ENCODE measurements at places on chromosomes 12 and 14.

GRCh38 chr12:32944195-32944594, 47.6 kb upstream of the PKP2 start:
- no peak for DNase-seq

- peak; percentile 39 for DNase-seq
Observed at GRCh38 chr12:132362996-132363660, 33.7 kb upstream of the GALNT9 start.

- no peak for DNase-seq
Observed at GRCh38 chr12:20863056-20863455, 52.6 kb downstream of the SLCO1B3 start.

GRCh38 chr12:569091-569676, 94.1 kb downstream of the NINJ2 start:
- no peak for DNase-seq

GRCh38 chr14:95452893-95453712, 63.3 kb downstream of the SYNE3 start:
- DNase-seq = no peak

DNA sequence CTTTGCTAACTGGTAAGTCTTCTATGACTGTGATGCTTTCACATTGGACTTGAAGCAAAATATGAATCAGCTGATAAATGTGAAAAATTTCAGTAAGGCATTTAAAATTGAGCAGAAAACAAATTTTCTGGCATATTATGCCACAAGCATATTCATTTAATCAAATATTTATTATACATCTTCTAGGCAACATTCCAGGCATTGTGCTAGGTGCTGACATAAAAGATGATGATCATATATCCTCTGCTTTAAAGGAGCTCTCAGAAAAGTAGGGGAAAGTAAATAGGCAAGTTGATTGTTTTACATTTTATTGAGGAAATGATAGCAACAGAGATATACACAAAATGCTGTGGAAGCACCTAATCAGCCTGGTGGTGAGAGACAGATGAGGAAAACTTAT, 248.9 kb downstream of the SLC16A7 start:
- no peak for DNase-seq

GRCh38 chr14:61179061-61179690, 102.0 kb downstream of the TMEM30B start:
- DNase-seq = no peak

- DNase-seq = no peak
Observed at GRCh38 chr12:132550014-132550802, 60.2 kb downstream of the LRCOL1 start.

DNA sequence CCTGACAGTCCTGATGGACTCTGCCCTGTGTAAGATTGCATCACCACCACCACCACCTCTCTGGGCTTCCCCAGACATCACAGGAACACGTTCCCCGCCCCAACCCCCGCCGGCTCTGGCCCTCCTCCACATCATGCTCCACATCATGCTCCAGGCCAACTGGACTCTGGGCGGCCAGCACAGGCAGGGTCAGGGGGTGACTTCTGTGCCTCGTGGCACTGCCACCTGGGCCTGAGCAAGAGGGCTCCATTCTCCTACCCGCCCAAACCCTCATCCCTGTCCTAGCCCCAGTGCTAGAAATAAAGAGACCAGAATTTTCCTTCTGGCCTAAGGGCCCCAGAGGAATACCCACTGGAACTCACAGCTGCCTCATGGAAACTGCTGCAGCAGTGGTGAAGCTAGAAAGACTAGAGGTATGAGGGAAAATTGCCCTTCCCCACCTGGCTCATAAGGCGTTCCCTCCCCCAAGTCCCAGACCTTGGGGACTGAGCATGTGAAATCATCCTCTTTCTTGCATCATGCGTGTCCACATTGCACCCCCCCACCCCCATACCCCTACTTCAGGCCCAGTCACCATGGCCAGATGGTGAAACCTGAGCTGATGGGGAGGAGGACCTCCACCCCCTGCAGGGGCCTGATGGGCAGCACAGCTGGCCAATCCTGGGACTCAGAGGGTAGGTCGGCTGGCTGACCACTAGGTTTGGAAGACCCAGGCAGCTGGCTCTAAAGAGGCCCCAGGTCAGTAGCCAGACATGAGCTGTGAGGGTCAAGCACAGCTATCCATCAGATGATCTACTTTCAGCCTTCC, at the start of gene INHBE:
INHBE (plus strand) TSS at position 742 of the 808 bp plus-strand sequence. CDS start 230 bp downstream, outside the sequence.
- peak; percentile 69 for DNase-seq

GRCh38 chr12:104695453-104696148, 238.9 kb downstream of the CHST11 start:
- peak; percentile 77 for DNase-seq

GRCh38 chr12:56894698-56895368, 39.4 kb downstream of the SDR9C7 start:
- no peak for DNase-seq

GRCh38 chr14:81450100-81450531, 50.0 kb upstream of the STON2 start:
- DNase-seq = peak; percentile 97

DNA sequence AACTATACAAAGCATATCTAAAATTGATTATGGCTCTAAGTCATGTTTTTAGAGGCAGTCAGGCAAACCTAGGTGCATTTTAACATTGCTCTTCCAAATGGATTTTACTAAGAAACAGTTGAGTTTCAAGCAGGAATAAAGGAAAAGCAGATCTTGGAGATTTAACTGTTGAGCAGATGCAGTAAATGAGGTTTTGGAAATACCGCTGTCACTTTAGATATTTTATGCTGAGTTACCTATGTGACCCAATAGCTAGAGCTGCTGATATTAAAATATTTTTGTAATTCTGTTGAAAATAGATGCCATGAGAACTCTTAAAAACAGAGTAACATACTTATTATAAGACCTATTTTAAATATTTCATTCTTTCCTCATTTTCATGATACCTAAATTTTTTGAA, 181.4 kb downstream of the SYT1 start:
- DNase-seq = no peak

DNA sequence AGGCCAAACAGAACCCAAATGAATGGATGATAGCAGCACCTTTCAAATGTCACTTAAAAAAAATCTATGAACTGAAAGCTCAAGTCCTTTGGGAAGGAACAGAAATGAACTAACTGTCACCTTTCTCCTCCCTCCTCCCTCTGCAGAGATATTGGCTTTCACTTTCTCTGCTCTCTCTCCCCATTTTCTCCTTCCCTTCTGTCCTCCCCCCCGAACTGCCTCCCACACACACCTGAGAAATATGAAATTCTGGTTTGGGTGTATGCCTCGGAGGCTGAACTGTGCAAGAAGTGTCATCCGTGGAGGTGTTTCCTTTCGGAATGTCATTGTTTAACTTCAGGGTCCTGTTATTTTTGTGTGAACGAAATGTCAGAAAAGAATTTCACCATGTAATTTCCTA, 87.8 kb downstream of the NEDD1 start:
- no peak for DNase-seq

- no peak for DNase-seq
Observed at GRCh38 chr14:93065272-93065730, 50.4 kb downstream of the ITPK1 start.

- no peak for DNase-seq
Observed at GRCh38 chr12:27606986-27607385, 83.0 kb downstream of the PPFIBP1 start.

DNA sequence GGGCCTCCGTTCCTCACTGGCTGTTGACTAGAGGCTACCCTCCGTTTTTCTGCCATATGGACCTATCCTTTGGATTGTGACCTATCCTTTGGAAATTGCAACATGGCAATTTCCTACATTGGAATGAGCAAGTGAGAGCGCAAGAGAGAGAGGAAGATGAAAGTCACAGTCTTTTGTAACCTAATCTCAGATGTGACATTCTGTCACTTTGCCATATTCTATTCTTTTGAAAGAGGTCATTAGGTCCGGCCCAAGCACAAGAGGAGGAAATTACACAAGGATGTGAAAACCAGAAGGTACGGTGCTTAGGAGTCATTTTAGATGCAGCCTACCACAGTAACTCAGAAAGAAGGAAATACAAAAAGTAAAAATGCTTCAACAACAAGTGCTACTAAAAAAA, 47.3 kb upstream of the SRP54 start:
- DNase-seq = no peak

DNA sequence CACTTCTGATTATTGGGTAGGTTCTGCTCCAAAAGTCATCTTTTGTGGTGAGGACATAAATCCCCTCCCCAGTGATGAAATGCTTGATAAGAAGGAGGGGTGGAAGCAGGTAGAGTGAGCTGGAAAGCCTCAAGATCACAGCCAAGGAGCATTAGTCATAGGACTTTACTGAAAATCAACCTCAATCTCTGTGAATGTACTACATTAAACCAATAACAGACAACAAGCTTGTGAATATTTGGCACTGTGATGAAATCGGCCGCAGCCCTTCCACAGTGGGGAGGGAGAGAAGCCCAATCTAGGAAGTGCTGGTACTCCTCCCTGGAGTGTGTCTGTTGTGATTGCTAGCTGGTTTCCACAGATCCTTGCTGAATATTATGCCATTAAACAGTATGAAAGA, 41.2 kb upstream of the PTCSC3 start:
- no peak for DNase-seq

- DNase-seq = no peak
Observed at GRCh38 chr14:97489750-97490149, 692.6 kb downstream of the VRK1 start.

DNA sequence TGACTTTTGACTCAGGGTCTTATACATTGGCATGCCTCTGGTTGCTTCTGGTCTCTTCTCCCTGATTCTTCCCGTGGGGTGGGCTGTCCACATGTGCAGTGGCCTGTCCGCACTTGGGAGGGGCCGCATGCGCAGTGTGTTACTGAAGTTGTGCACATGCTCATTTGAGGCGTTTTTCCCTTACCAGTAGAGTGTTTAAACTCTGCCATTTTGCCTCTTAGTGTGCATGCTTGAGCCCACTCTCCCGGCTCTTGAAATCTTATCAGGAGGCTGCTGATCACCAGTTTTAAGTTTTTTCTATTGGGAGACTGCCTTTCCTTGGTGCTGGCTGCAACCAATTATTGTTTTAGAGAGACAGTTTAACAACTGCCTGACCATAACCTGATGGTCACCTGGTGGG, 32.1 kb upstream of the HECTD1 start:
- no peak for DNase-seq

DNA sequence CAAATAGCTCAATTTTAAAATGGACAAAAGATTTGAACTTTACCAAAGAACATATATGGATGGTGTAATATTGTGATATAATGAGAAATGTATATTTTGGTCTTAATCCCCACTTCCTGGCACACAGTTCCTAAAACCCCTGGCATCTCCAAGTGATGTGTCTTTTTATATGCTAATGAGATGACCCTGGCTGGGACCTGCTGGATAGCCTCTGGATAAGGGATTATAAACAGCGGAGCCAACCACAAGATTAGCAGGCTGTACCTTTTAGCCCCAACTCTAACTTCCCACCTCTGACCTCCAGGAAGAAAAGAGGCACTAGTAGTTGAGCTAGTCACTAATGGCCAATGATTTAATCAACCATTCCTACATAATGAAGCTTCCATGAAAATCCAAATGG, 130.0 kb downstream of the DPF3 start:
- no peak for DNase-seq

GRCh38 chr12:116434155-116435011, 124.8 kb upstream of the MAP1LC3B2 start:
- DNase-seq = no peak

- no peak for DNase-seq
Observed at GRCh38 chr14:82029038-82029437, 495.4 kb upstream of the SEL1L start.

GRCh38 chr14:101728367-101728742, 33.2 kb upstream of the PPP2R5C start:
- no peak for DNase-seq
